ENCODE measurements at places on chromosomes 13 and 19.

DNA sequence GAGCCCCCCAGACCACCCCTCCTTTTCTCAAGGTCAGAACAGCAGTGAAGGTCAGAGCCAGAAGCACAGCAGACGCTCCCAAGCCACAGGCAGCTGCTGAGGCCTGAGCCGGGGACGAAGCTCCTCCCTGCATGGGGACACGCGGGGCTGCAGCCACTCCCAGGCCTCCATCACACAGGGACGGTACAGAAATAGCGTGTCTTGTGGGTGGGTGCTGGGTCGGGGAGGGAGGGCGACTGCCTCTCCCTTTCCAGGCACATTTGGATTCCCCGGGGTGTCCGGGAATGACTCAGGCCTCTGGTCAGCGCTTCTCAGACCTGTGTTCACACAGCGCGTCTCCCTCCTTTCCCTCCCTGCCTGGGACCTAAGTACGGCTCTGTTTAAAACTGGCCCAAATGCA lies 33.2 kb downstream of the RASA3 start:
- DNase-seq, result peak; percentile 87

DNA sequence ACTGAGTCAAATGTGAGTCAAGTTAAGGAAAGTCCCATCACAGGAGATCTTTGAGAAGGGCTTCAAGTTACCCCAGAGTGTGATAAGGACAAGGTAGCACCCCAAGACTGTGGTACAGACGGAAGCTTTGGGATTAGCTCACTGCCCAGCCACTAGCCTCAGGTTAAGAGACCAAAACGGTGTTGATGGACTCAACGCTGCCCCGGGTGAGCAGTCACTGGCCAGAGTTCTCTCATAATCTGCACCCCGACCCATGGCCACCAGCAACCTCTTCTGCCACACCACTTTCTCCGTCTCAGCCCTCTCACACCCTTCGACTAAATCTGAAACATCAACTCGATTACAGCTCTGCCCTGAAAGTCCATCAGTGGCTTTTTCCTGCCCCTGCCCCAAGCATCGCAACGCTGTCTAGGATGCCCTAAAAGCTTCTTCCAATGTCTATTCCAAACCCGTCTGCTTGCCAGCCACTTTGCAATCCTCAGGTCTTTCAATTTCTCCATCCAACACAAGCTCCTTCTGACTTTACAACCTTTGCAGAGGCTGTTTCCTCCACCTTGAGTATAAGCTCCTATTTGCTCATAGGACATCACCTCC lies 5.6 kb downstream of the HNRNPL start:
- DNase-seq, result no peak

- DNase-seq, result no peak
These were observed 44.8 kb upstream of the ARGLU1 start for GRCh38 chr13:106612688-106613087.

DNA sequence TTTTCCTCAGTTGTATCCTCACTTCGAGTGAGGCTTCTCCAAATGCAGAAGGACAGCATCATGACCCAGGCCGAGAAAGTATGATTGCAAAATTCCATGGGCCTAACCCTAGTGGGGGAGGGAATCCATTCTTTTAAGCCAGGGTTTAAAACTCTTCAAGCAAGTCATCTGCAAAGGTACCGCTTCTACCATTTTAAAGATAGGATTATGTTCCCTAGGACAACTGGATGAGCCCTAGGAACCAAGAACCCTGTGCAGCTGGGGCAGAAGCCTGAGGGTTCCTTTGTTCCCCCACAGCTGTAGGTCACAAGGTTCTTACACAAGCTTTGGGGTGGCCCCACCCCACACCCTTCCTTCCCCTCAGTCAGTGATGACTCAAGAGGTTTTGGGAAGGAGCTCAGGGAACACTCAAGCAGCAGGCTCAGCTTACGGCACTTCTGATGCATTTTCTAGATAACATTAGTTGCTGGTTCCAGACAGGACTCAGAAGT lies 13.5 kb downstream of the ARL11 start:
- DNase-seq, result no peak

- no peak for DNase-seq
These were observed at the start of gene GRIK5 for GRCh38 chr19:42069619-42070351. GRIK5 (minus strand) TSS chr19:42070206; CDS start chr19:42065770, 4,436 bp downstream.

DNA sequence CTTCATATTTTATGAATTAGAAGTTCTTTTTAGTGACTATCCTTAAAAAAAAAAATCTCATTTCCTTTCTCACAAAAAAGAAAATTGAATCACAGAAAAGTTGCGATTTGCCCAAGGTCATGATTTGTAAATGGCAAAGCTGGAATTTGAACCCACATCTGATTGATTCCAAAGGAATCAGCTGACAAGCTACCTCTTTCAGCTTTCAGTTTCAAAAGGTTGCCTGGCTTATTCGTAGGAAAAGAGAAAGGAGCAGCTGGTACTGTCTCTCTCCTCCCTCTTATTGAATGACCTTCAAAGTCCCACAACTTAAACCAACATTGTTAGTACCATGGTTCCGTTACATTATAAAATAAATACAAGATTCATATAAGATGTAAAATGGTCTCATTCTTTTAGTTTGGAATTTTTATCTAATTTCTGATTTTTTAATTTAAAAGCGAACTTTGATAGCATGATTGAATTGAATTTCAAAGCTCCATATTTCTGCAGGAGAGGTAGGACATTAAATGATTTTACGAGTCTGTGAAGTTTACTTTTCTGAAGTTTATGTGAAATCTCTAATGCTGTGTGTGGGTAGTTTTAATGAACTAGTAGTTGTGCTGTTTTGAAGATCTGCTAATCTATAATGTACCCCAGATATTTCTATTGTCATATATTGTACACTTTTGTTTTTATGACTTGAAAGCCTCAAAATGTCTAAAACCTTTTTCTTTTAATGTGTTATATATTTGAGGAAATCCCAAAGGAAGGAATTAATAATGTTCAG lies 18.5 kb upstream of the KCTD4 start:
- peak; percentile 38 for DNase-seq

DNA sequence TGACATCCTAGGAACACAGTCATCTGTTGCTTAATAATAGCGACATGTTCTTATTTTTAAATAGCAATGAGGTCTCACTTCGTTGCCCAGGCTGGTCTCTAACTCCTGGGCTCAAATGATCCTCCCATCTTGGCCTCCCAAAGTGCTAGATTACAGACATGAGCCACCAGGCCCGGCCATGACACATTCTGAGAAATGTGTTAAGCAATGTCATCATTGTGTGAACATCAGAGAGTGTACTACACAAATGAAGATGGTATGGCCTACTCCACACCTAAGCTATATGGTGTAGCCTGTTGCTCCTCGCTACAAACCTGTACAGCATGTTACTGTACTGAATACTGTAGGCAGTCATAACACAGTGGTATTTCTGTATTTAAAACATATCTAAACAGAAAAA lies 24.6 kb upstream of the GARRE1 start:
- DNase-seq, result no peak

DNA sequence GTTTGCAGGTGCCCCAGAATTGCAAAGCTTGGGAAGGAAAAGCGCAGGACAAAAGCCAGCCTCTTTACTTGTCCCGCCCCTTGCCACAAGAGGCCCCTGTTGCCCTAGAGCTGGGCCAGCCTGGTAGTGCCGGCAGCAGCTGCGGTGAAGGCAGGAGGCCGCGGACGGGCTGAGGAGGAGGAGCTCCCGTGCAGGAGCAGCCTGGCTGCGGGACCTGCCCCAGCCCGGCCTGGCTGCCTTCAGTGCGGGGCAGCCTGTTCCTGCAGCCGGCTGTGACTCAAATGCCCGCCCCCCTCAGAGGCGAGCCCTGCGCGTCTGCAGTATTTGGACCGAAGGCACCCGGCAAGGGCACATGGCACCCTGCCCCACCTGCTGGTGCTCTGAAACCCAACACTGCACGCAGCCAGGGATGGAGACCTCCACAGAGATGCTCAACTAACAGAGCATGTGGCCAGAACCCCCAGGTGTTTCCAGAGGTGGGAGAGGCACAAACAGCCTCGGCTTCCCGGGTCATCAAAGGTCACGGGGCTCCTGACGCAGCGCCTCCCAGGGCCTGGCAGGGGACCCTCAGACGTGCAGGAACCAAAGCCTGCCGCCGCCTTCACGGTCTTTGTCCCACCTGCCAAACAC lies 29.7 kb downstream of the NAXD start:
- peak; percentile 77 for DNase-seq

GRCh38 chr13:95470574-95471366 lies 81.8 kb upstream of the CLDN10 start:
- peak; percentile 23 for DNase-seq

DNA sequence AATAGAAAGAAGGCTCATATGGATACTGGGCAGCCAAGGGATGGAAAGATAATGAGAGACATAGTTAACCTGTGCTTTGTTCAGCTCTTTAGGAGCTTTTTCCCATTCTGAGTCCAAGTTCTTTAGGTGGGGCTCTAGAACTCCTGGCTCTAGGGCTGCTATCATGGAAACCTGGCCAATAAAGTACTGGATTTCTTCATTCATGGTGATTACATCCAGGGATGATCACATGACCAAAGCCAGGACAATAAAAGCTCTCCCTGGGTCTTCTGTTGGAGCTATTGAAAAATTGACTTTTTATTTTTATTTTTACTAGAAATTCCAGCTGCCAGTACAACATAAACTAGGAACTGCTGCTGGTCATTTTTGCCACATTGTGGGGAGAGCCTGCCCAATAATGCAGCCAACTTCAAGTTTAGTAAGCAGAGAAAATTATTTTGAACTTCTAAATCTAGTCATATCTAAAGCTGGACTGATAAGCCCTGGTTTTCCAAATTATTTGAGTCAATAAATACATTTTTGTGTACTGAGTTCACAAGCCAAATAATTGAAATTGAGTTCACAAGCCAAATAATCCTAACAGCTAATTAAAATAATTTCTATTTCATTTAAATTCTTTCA lies 224.9 kb upstream of the STARD13 start:
- DNase-seq, result no peak

- no peak for DNase-seq
These were observed 12.9 kb upstream of the F2RL3 start for GRCh38 chr19:16875584-16876555.

GRCh38 chr13:20713014-20713376 lies 9.5 kb downstream of the IL17D start:
- DNase-seq, result no peak

GRCh38 chr19:41064974-41065569 lies 23.2 kb upstream of the CYP2A13 start:
- peak; percentile 3 for DNase-seq

DNA sequence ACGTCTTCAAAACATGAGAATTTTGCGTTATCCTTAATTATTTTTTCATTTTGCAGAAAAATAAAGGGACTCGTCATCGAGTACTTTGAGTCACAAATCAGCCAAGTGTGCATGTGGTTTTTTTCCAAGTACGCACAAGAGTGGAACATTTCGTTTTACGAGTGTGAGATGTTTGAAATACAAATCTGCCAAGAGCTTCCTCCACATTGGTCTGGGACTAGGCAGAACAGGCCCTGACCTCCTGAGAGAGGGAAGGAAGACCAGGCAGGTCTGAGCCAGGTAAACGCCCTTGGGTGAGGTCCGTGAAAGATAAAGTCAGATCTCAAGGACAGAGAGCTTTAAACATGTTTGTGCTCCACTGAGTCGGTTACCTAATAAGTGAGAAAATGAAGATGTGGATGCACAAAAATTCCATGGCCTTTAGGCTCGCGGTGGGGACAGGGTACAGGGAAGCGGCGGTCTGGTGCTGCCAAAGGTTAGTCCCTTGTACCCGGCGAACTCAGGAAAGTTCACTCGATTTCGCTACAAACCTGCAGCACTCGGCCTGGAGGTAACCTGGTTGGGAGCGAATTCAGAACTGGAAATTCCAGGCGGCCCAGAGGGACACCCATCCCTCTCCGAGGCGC lies 473 bp upstream of the ITM2B start:
- peak; percentile 84 for DNase-seq

DNA sequence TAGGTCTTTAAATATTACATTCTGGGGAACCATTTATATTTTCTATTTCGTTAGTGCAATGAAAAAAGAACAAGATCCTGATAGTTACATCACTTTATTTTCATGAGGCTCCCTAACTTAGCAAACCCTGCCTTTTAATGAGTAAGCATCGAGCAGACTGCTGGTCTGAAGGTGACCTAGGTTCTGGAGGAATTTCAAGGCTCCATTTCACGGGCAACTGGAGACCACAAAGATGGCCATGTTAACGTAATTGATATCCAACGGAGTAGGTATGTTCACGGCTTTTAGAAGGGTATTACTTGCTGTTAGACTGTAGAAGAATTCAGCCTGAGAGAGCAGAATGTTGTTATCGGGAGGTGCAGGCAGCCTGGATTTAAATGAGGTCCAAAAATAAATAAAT lies 1597.6 kb downstream of the EFNB2 start:
- peak; percentile 33 for DNase-seq

GRCh38 chr13:77351315-77351714 lies 24.4 kb upstream of the MYCBP2 start:
- DNase-seq, result no peak

- DNase-seq, result no peak
These were observed 25.2 kb upstream of the XPO4 start for GRCh38 chr13:20927596-20928257.

DNA sequence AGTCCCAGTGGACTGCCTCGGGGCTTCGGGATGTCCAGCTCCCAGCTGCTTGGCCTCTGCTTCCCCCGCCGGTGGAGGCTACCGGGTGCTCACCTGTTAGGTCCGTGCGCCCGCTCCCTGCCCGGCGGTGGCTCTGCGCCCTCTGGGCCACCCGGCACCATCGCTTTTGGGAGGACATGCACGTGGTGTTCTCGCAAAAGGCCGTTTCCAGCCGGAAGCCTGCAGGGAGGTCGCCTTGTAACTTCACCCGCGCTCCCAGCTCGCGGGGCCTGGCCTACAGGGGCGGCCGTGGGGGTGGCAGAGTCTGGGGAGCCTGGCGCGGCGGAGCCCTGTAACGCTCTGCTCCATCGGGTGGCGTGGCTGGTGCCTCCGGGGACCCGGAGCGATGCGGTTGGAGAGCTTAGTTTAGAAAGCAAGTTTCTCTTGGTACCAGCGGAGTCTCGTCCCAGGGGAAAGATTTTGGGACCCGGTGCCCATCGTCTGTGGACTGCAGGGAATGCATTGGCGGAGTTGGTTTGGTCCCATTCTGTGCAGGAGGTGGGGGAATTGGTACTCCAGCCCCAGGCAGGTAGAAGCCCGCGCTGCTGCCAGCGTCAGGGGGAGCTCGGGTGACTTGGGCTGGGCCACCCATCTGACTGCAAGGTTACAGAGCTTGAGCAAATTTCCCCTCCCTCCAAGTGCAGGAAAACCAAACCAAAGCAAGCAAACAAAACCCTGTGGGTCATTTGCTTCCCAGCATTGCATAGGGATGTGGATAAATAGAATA lies 673 bp downstream of the SPATA13 start:
- DNase-seq, result peak; percentile 28

GRCh38 chr19:1263188-1263587 lies 5.9 kb upstream of the CIRBP start:
- DNase-seq, result peak; percentile 61

GRCh38 chr13:98299966-98300350 lies 122.9 kb upstream of the RNF113B start:
- DNase-seq, result no peak

DNA sequence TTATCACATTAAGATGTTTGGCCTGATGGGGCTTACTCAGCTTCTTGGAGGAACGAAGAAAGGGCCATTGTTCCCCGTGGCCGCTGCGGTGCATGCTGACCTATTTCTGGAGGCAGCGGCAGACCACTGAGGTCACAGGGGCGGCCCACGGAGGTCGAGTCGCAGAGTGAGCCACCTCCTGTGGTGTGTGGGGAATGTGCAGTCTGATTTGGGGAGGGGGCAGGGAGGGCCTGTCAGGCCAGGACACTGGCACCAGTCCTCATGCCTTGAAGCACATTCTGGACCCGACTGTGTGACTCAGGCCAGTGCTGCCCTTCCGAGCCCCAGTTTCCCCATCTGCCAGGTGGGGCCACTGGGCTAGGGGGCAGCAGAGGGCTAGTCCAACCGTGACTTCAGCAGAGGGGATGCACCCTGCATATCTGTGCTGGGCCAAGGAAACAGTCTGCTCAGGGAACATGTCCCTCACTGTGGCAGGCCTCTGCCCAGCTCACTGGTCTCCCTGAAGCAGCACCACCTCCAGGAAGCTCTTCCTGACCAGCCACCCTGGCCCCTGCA lies 6.3 kb downstream of the SLC7A10 start:
- DNase-seq, result no peak

Measured in kidney tubule cell (primary cell).